ENCODE measurements at places on chromosomes 3 and 15.

DNA sequence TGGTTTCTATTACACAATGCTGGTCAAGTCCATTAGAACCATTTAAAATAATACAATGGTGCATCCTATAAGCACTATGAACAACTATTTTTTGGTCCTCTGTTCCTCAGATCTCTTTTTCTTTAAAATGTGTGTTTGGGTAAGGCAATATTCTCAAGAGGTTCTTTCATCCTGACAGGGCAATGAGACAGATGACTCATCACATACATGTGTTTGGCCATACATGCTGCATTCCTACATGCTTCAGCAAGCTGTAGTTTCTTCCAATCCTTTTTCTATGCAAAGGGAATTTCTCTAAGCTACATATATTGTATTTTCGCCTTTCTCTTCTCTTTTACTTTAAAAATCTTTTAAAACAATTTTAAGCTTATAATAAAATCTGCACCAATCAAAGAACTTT is 52.7 kb downstream of the OTOL1 start:
- DNase-seq, result no peak

DNA sequence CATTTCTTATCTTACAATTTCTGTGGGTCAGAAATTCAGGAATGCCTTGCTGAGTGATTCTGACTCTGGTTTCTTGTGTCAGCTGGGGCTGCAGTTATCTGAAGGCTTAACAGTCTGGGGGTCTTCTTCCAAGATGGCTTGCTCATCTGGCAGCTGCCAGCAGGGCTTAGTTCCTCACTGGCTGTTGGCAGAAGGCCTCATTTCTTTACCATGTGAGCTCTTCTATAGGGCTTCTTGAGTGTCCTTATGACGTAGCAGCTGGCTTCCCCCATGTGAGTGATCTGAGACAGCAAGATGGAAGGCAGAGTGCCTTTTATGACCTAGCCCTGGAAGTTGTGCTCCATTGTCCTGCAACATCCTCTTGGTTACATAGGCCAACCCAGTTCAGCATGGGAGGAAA is 82.0 kb upstream of the PDZRN3 start:
- no peak for DNase-seq

DNA sequence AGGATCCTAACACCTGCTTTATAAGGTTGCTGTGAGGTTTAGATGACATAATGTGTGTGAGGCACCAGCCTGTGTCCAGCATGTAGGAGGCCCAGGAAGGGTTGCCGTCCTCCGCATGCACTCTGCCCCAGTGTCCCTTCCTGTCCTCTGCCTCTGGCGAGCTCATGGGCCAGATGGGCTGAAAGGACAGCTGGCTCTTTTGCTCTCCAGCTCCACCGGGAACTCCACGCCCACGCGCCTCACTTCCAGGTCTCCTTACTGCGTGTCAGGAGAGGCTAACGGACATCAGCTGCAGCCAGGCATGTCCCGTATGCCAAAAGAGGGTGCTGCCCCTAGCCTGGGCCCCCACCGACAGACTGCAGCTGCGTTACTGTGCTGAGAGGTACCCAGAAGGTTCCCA is 12.2 kb downstream of the MUC20 start:
- no peak for DNase-seq

DNA sequence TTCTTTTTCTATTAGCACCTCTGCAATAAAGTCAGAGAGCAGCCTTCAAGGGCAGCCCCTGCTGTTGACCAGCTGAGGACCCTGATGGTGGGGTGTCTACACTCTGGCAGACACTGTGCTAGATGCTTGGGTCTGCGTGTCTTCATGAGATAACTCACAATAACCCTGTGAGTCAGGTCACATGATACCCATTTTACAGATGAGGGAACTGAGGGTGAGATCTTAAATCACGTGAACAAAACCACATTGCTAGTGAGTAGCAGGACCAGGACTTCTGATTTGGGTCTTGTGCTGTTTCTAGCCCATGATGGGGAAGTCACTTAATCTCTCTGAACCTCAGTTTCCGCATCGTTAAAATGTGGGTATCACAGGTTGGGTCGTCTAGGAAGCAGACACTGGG is 118.5 kb upstream of the LIPC start:
- DNase-seq, result no peak

DNA sequence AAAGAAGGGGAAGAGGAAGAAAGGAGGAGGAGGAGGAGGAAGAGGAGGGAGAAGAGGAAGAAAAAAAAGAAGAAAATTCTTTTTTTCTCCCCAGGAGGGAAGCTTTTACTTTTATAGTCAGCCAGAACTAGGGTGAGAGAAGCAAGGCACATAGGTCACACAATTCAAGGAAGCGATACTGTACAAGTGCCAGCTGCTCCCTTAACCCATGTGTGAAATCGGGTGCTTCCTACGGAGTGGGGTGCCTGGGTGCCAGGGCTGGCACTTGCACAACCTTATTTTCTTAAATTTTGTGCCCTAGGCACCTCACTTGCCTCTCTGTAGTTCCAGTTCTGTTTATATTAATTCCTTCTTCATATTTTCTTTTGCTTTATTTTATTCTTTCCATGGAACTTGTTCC is 150.4 kb downstream of the LIPC start:
- no peak for DNase-seq

DNA sequence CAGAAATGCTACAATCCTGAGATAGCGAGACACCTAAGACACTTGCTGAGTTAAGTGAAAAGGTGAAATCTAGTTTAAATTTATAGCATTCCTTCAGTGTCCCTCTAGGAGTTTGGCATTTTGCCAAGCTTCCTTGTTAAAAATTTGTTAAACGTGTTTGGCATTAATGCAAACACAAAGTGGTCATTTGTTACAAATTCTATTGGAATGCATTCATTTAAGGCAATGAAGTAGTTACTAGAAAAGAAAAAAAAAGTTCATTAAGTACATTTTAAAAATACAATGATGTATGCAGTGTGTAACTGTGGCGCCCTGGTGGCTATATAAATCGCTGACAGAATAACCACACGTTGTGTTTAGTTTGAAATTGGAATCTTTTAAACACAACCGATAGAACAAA is 31.3 kb upstream of the WNT5A start:
- no peak for DNase-seq

GRCh38 chr15:23472678-23473077 is 25.6 kb upstream of the GOLGA6L2 start:
- DNase-seq, result no peak

Data from activated CD4-positive, alpha-beta T cell treated with anti-CD3 and anti-CD28 coated beads, Interleukin-2, amount 50 U/mL, for 16 hours (primary cell).